ENCODE measurements at places on chromosomes 11 and 22. TPM values are rescaled to one million over a fixed set of nuclear protein-coding genes. Genes with fewer than 3 reads are reported as not detected.

GRCh38 chr11:75147191-75147874 is 3.6 kb upstream of the SLCO2B1 start:
- peaks cover 10% of the 10 kb centered on the region for H3K4me1 ChIP-seq
- no peaks in the 10 kb centered on the region for H3K36me3 ChIP-seq
- H3K27me3 ChIP-seq: peaks cover 4% of the 10 kb centered on the region

- DNase-seq: no peak
- peaks cover 9% of the 10 kb centered on the region for H3K4me1 ChIP-seq
- H3K27me3 ChIP-seq: no peaks in the 10 kb centered on the region
- no peak within 1 kb of the TSS for H3K27ac ChIP-seq
These were observed at the start of gene CCDC81 for GRCh38 chr11:86374586-86374985. Gene CCDC81, plus strand, starts transcription at chr11:86374887. Its CDS starts 277 bp downstream, at chr11:86375164.

Gene P2RX3
- not detected for total RNA-seq

- no peaks in the 10 kb centered on the region for H3K36me3 ChIP-seq
- DNase-seq: no peak
- no peaks in the 10 kb centered on the region for H3K4me1 ChIP-seq
- H3K4me3 ChIP-seq: no peak within 1 kb of the TSS
These were observed at the start of gene ANO3 for GRCh38 chr11:26331911-26332571. Gene ANO3, plus strand, starts transcription at chr11:26332130. Its CDS starts 146 bp downstream, at chr11:26332276.

DNA sequence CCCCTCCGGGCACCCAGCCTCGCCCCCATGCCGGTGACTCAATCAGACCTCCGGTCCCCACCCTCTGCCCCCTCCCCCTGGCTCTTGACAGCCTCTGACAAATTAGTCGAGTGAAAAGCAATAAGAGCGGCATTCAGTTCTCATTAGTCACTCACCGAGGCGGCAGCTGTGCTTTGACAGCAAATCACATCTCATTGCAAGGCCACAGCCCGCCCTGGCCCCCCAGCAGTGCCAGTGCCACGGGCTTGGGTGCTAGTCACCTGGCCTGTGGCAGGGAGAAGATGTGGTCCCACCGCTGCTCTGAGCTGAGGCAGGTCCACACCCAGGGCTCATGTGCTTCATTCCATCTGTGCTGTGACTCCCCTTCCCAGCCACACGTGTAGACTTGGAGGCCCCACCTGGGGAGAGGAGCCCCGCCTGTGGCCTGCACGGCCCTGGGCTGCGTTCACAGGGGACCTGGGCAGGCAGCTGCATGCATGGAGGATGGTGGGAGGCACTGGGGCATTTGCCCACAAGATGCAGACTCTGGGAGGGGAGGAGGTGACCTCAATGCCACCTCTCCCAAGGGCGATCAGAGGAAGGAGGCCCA is 7.4 kb upstream of the TH start:
- no peaks in the 10 kb centered on the region for H3K36me3 ChIP-seq
- H3K4me3 ChIP-seq: no peak overlapping the region
- H3K27me3 ChIP-seq: no peaks in the 10 kb centered on the region
- peaks cover 63% of the 10 kb centered on the region for H3K4me1 ChIP-seq

Gene MMP12
- not detected for total RNA-seq

Gene KDELR3
- 33.1 TPM for total RNA-seq

DNA sequence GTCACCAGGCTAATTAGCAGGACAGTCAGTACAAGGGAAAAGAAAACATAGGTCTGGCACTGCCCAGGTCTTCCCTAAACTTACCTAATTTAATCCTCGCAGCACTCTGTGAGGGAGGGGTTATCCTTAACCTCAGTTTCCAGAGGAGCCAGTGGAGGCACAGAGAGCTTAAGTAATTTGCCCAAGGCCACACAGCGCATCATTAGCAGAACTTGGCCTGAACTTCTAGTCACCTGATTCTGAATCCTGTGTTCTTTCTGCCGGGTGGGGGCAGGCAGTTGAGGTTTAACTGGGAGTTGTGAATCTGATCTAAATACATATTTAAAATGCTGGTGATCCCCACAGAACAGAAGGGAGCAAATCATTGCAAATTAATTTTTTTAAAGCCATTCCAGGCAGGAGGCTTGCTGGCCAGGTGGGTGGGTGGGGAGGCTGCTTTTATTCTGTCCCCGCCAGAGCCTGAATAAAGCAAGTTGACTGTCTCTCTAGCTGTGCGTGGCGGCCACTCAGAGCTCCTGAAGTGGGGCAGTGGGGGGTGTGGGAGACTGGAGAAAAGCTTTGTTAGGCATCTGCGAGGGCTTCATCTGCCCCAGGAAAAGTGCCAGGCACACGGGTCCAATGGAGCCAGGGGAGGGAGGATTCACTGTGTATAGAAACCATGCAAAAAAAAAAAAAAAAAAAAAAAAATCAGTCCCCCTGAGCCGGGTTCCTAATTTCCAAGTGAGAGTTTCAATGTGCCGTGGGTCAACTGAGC is 66.1 kb downstream of the NFAM1 start:
- DNase-seq: no peak
- peaks cover 13% of the 10 kb centered on the region for H3K4me1 ChIP-seq
- no peak overlapping the region for H3K27ac ChIP-seq
- H3K27me3 ChIP-seq: no peaks in the 10 kb centered on the region
- 0 out of 2 replicates have a peak, but pooled peaks cover 2% of the 10 kb centered on the region for H3K36me3 ChIP-seq

Gene SLC17A6
- total RNA-seq: not detected

Gene DHCR7
- total RNA-seq: 115 TPM
